Fibroblast of the aortic adventitia (primary cell): ENCODE measurements at places on chromosomes 6 and 20.

GRCh38 chr6:46993846-46994245 lies 48.3 kb downstream of the ADGRF1 start:
- DNase-seq: peak; percentile 85

DNA sequence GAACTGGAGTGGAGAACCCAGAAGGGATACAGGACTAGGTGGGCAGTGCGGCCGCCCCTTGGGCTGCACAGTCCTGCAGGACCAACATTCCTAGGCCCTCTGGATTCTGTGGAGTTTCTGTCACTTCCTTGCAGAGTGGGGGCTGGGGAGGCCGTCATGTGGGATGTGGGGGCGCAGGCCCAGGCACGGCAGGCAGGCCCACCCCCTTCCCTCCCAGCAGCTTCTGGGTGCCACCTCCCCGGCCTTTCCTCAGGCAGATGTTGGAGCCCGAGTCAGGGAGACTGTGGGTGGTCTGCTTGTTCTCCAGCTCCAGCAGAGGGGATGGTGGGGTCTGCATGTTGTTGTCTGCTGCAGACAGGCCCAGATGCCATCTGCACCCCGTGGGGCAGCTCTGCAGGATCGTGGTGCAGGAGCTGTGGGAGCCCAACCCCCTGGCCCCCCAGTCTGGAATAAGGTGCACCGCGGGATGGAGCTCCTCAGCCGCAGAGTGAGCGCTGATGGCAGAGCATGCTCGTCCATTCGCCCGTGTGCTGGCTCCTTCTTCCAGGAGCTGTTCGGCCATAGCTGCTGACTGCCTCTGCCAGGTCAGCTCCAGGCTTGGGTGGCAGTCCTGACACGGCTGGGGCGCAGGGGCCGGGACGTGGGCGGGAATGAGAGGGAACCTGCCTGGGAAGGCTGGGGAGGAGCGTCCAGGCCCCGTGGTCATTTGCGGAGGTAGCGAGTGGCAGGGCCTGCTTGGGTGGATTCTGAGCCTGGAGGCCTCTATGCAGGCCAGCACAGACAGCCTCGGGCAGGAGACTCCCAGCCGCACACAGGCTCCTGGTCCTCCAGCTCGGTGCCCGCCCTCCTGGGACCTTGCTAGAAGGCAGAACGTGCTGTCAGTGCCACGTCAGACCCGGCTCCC lies 18.1 kb downstream of the SLC17A9 start:
- DNase-seq: no peak

- DNase-seq: no peak
Measured at GRCh38 chr20:62999580-62999979, 7.2 kb downstream of the BHLHE23 start.

GRCh38 chr6:166036316-166037095 lies 131.1 kb downstream of the TBXT start:
- no peak for DNase-seq

- DNase-seq: no peak
Measured at GRCh38 chr6:53086302-53086701, 21.1 kb downstream of the FBXO9 start.

GRCh38 chr20:10788877-10789276 lies 115.1 kb upstream of the JAG1 start:
- DNase-seq: no peak

- no peak for DNase-seq
Measured at GRCh38 chr6:35620706-35621105, 68.0 kb downstream of the FKBP5 start.

- peak; percentile 99 for DNase-seq
Measured at GRCh38 chr6:47083586-47084047, 41.5 kb upstream of the ADGRF1 start.

GRCh38 chr20:52246366-52246765 lies 54.8 kb upstream of the ZFP64 start:
- DNase-seq: no peak

GRCh38 chr6:150322466-150322871 lies 46.3 kb upstream of the IYD start:
- DNase-seq: no peak

- DNase-seq: no peak
Measured at GRCh38 chr6:137230956-137231555, 11.9 kb upstream of the IFNGR1 start.

DNA sequence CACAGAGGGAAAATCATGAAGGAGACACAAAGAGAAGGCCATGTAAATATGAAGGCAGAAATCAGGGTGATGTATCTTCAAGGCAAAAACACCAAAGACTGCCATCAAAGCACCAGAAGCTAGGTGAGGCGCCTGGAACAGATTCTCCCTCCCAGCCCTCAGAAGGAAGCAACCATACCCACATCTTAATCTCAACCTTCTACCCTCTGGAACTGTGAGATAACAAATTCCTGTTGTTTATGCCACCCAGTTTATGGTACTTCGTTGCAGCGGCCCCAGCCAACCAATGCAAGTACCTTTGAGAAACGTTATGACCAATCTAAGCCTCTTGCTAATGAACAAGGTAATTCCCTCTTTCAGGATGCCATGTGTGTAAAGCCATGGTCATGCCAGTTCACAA lies 66.2 kb upstream of the STXBP5 start:
- no peak for DNase-seq

DNA sequence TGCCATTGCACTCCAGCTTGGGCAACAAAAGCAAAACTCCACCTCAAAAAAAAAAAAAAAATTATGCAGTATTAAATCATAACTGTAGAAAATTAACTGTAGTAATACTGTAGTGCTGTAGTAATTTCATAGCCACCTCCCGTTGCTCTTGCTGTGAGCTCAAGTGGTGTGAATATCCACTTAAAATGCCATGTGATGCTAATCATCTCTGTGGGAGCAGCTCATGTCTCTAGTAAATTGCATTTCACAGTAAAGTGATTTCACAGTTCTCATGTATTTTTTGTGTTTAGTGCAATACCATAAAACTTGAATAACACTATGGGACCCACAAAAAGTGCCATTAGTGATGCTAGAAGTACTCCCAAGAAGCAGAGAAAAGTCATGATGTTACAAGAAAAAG lies 14.4 kb upstream of the FAM217A start:
- no peak for DNase-seq

DNA sequence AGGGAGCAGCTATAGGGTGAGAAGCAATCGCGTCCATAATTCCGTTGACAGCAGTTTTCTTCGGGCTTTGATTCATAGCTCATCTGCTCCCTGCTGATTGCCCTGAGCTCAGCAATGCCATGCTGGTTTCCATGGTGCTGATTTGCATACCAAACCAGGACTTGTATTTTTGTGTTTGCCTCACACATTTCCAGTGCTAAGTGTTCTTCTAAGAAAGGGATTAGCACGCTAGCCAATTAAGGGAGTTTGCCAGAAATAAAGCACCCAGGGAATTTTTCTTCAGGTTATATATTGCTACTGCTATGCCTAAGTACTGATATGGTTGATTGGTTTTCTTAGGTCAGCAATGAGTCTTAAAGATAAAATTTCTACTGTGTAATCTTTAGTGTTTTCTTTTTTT lies 177.6 kb downstream of the PLCB1 start:
- no peak for DNase-seq

DNA sequence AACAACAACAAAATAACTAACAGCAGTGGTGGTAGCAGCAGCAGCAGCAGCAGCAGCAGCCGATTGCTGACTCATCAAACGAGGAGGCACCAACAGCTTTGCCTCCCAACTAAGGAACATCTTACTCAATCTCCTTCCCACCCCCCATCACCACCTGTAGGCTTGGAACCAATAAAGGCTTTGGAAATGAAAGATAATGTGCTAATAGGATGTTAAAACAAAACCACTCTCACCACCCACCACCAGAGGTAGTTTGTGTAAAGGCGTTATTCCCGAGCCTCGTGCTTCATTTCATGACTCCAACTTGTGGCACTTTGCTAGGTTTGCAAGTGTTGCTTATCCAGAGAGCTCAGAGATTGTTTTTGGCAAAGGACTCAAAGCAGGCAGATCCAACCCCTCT lies 346.5 kb downstream of the CD83 start:
- peak; percentile 74 for DNase-seq

DNA sequence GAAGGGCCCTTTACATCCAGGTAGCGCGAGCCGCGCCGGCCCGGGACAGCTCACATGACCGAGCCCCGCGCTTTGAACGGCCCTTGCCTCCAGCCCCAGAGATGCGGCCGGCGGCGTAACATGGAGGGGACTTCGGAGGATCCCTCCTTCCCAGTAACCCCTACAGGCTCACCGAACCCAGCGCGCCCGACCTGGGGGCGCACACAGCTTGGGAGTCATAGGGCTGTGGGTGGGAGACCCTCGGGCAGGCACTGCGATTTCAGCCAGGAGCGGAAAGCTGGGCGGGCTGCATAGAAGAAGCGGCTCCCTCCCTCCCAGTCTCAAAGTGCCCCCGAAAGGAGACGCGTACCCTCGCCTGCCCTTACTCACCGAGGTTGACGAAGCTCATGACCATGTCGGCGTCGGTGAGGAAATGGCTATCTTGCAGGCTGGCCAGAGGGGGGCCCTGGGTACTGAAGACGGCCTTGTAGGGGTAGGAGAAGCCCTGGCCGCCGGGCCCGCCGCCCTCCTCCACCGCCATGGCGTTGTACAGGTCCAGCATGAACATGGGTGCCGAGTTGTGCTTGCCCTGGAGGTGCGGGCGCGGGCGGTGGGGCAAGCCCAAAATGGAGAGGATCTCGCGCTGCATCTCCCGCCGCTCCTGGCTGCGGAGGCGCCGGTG lies 975 bp downstream of the BMP7 start:
- DNase-seq: no peak
